ENCODE measurements at places on chromosomes 2 and 18. TPM values are rescaled to one million over a fixed set of nuclear protein-coding genes. Genes with fewer than 3 reads are reported as not detected.

DNA sequence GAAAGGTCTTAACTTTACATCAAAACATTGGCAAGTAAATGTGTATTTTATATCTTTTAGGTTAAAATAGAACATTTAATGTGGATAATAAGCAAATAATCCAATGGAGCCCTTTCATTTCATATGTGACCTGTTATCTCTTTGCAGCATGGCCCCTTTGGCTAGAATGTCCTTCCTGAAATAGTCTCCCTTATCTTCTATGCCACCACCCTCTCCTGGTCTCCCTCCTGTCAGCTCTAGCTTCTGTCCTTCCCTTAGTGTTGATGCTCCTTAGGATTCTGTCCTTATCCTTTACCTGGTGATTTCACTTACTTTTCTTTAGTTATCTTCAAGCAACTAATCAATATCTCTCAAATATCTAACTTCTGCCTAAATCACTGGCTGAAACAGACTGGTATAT lies 87.1 kb upstream of the TFCP2L1 start:
- H3K36me3 ChIP-seq, result peaks cover 69% of the 10 kb centered on the region
- no peak overlapping the region for H3K27ac ChIP-seq
- H3K4me1 ChIP-seq, result no peaks in the 10 kb centered on the region
- no peaks in the 10 kb centered on the region for H3K27me3 ChIP-seq
- no peak for DNase-seq

DNA sequence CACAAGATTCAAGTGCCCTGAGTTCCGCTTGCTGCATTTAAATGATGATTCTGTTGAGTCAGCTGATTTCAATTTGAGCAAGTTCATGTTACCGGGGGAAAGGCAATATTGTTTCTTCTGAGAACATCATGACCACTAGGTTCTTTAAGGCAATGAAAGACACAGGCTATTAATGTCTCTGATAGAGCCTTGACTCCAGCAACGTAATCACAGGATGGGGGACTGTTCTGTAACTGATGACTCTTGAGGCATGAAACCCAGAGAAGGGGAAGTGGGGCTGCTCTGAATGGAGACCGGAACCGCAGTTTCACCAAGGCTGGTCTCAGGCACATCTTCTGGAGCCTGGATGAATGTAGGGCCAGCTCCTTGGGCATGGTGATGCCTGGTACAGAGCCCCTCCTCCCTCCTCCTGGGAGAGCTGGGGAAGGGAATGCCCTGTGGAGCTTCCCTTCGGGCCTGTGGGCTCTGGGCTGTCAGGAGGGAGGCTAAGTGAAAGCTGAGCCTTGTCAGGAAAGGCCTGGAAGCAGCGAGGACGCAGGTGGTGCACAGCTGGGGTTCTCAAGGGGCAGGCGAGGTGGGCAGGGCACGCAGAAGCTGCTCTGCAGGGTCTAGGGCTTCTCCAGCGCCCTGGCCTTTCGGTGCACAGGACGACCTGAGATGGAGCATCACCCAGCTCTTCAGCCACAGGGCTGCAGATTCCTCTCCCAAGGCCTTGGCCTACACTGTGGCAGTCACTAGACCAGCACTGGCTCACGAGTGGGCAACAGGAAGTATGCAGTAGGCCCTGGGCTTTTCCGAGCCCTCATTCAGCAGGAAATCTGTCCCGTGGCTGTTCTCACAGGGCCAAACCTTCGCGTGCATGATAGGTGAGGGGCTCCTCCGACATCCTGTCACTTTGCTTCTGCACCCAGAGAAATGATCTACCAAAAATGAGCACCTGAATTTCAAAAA lies 36.6 kb upstream of the PRLH start:
- peak overlapping the region; percentile 62 for H3K27ac ChIP-seq
- H3K36me3 ChIP-seq, result peaks cover 85% of the 10 kb centered on the region
- H3K4me3 ChIP-seq, result no peak overlapping the region
- H3K27me3 ChIP-seq, result no peaks in the 10 kb centered on the region

- H3K4me3 ChIP-seq, result no peak overlapping the region
- H3K36me3 ChIP-seq, result no peaks in the 10 kb centered on the region
- no peaks in the 10 kb centered on the region for H3K27me3 ChIP-seq
- no peak overlapping the region for H3K27ac ChIP-seq
- no peak for DNase-seq
Observed at GRCh38 chr2:77922567-77922966, 400.4 kb upstream of the LRRTM4 start.

DNA sequence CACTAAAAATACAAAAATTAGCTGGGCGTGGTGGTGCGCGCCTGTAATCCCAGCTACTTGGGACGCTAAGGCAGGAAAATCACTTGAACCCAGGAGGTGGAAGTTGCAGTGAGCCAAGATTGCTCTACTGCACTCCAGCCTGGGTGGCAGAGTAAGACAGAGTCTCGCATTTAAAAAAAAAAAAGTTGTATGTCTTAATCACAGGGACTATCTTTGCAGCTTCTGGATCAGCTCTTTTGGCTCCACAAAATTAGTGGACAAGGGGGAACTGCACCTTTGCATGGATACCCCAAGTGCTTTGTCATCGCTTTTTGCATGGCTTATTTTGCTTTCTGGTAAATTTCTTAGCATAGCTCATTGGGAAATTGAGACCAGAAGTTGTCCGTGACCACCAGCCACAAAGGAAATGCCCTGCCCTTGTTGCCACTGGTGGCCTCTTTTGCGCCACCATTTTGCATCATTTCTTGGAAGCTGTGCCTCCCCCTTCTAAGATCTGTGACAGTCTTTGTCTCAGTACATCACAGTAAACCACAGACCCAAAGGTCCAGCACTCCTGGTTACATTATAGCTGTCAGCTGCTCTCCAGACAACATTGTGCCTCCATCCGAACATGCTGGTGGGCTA lies 43.9 kb upstream of the PCBP1 start:
- peaks cover 26% of the 10 kb centered on the region for H3K36me3 ChIP-seq
- peak; percentile 72 for DNase-seq
- H3K27ac ChIP-seq, result peak overlapping the region; percentile 57
- H3K4me1 ChIP-seq, result peaks cover 28% of the 10 kb centered on the region

DNA sequence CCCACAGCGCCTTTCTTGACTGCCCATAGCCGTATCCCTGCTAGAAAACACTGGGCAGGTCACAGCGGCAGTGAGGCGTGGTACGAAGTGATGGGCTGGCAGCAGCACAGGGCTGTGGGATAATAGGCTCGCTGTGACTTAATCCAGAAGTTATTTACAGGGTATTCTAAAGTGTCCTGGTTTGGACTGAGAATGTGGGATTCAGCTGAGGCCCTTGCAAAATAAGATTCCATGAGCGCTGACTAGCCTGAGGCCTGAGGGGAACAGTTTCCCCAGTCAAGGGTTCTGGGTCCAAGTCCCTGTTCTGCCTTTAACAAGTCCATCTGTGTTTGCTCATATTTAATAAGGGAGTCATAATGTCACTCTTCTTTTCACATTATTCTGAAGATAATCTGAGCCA lies 34.6 kb downstream of the SETBP1 start:
- peaks cover 3% of the 10 kb centered on the region for H3K27me3 ChIP-seq
- no peak for DNase-seq
- no peaks in the 10 kb centered on the region for H3K36me3 ChIP-seq
- no peak overlapping the region for H3K4me3 ChIP-seq
- peak overlapping the region; percentile 11 for H3K27ac ChIP-seq
- peaks cover 15% of the 10 kb centered on the region for H3K4me1 ChIP-seq

- H3K27ac ChIP-seq, result no peak overlapping the region
- no peaks in the 10 kb centered on the region for H3K4me1 ChIP-seq
- DNase-seq, result no peak
- H3K4me3 ChIP-seq, result no peak overlapping the region
- peaks cover 7% of the 10 kb centered on the region for H3K27me3 ChIP-seq
Observed at GRCh38 chr2:74747411-74748080, 86.4 kb upstream of the HK2 start.

GRCh38 chr18:41370740-41371139 lies 584.3 kb upstream of the PIK3C3 start:
- no peaks in the 10 kb centered on the region for H3K27me3 ChIP-seq
- no peak overlapping the region for H3K27ac ChIP-seq
- DNase-seq, result no peak
- H3K4me1 ChIP-seq, result no peaks in the 10 kb centered on the region
- no peak overlapping the region for H3K4me3 ChIP-seq

- H3K4me1 ChIP-seq, result peaks cover 28% of the 10 kb centered on the region
- no peaks in the 10 kb centered on the region for H3K36me3 ChIP-seq
- no peak for DNase-seq
- H3K27ac ChIP-seq, result no peak overlapping the region
- H3K4me3 ChIP-seq, result no peak overlapping the region
Observed at GRCh38 chr2:27720004-27720551, 51.4 kb upstream of the MRPL33 start.

DNA sequence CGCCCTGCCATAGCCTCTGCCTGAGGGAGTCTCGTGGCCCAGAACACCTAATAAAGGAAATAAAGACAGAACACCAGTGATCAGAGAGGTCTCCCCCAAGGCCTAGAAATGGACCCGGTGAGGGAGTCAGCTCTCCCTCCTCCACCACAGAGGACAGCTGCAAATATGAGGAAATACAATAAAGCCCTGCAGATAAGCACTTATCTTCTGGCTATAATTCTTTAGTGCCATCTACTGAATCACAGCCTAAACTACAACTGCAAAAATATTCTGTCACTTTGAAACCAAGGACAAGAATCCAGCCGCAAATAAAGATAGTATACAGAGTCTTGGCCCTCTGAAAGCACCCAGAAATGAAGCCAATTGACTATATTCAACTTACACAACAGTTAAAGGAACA lies 42.4 kb upstream of the TACR1 start:
- H3K27me3 ChIP-seq, result no peaks in the 10 kb centered on the region
- no peak overlapping the region for H3K27ac ChIP-seq
- H3K4me3 ChIP-seq, result no peak overlapping the region
- H3K4me1 ChIP-seq, result no peaks in the 10 kb centered on the region

GRCh38 chr2:39549718-39550464 lies 112.8 kb upstream of the MAP4K3 start:
- H3K4me3 ChIP-seq, result no peak overlapping the region
- H3K27me3 ChIP-seq, result no peaks in the 10 kb centered on the region
- H3K4me1 ChIP-seq, result no peaks in the 10 kb centered on the region
- H3K27ac ChIP-seq, result no peak overlapping the region
- no peaks in the 10 kb centered on the region for H3K36me3 ChIP-seq

- H3K27me3 ChIP-seq, result no peaks in the 10 kb centered on the region
- no peak overlapping the region for H3K4me3 ChIP-seq
- H3K36me3 ChIP-seq, result no peaks in the 10 kb centered on the region
- peaks cover 7% of the 10 kb centered on the region for H3K4me1 ChIP-seq
- no peak for DNase-seq
- no peak overlapping the region for H3K27ac ChIP-seq
Observed at GRCh38 chr2:164899121-164899520, 56.2 kb downstream of the SLC38A11 start.

GRCh38 chr2:19600506-19600905 lies 242.1 kb upstream of the OSR1 start:
- no peaks in the 10 kb centered on the region for H3K27me3 ChIP-seq
- H3K27ac ChIP-seq, result no peak overlapping the region
- H3K36me3 ChIP-seq, result no peaks in the 10 kb centered on the region
- H3K4me3 ChIP-seq, result no peak overlapping the region
- no peak for DNase-seq

DNA sequence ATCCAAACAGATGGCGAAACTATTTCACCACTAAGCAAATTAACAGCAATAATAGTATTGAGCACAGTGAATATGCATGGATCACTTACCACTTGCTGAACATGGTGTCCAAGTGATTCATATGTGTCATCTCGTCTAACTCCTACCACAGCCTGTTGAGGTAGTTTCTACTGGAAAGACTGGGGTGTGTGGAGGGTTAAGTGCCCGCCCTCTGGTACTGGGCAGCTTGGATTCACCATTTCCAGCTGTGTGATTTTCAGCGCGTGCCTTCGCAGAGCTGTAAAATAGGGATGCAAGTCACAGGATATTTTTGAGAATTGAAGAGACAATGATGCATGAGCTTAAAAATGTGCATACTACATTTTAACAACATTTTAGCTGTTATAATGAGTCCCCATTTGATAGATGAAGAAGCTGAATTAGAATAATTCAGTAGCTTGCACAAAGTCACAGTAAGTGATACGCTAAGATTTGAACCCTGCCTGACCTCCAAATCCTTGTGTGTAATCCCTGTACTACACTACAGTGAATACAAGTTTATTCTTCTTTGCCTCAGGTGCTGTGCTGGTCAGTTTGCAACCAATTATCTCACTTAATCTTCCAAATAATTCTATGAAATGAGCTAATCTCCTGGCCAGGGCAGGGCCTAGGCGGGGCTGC lies 75.2 kb upstream of the SIX2 start:
- H3K36me3 ChIP-seq, result no peaks in the 10 kb centered on the region
- no peaks in the 10 kb centered on the region for H3K4me1 ChIP-seq
- no peaks in the 10 kb centered on the region for H3K27me3 ChIP-seq
- no peak overlapping the region for H3K27ac ChIP-seq
- H3K4me3 ChIP-seq, result no peak overlapping the region

- H3K4me3 ChIP-seq, result no peak overlapping the region
- no peak for DNase-seq
- no peaks in the 10 kb centered on the region for H3K27me3 ChIP-seq
- no peaks in the 10 kb centered on the region for H3K36me3 ChIP-seq
Observed at GRCh38 chr2:159096901-159097300, 128.5 kb downstream of the TANC1 start.

GRCh38 chr18:524466-524865 lies 24.0 kb upstream of the COLEC12 start:
- H3K27ac ChIP-seq, result no peak overlapping the region
- DNase-seq, result no peak
- H3K4me1 ChIP-seq, result peaks cover 27% of the 10 kb centered on the region
- no peak overlapping the region for H3K4me3 ChIP-seq

GRCh38 chr2:190080527-190081049 lies 18.1 kb upstream of the MSTN start:
- no peaks in the 10 kb centered on the region for H3K27me3 ChIP-seq
- no peak for DNase-seq
- no peak overlapping the region for H3K4me3 ChIP-seq
- no peaks in the 10 kb centered on the region for H3K36me3 ChIP-seq
- H3K27ac ChIP-seq, result no peak overlapping the region
- H3K4me1 ChIP-seq, result no peaks in the 10 kb centered on the region

DNA sequence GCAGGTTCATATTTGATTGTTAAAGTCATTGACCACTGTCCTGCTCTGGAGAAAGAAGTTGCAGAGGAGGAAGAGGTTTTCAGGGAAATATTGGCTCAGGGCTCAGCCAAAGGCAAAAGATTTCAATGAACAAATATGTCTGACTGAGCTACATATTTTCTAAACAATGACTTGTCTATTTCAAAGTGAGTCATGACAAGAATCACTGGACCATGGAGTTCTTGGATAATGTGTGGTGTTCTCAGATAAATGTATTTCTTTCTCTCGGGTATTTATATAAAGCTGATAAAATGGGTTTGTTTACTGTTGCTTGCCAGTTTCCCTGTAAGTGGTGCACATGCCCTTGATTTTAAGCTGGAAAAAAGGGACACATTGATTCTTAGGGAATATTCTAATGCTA lies 34.3 kb upstream of the RMP24 start:
- no peaks in the 10 kb centered on the region for H3K4me1 ChIP-seq
- DNase-seq, result no peak
- no peak overlapping the region for H3K4me3 ChIP-seq
- no peaks in the 10 kb centered on the region for H3K36me3 ChIP-seq
- no peaks in the 10 kb centered on the region for H3K27me3 ChIP-seq

- DNase-seq, result no peak
- peaks cover 3% of the 10 kb centered on the region for H3K36me3 ChIP-seq
- H3K4me1 ChIP-seq, result peaks cover 30% of the 10 kb centered on the region
Observed at GRCh38 chr2:201419057-201419635, 32.1 kb downstream of the TRAK2 start.

The UGGT1 gene
- total RNA-seq, result 49.6 TPM

The PARD3B gene
- 23.8 TPM for total RNA-seq

The C1QL2 gene
- not detected for total RNA-seq

The FBXO48 gene
- 2.3 TPM for total RNA-seq

The MSGN1 gene
- not detected for total RNA-seq

The IL1F10 gene
- not detected for total RNA-seq

The ARHGAP28 gene
- total RNA-seq, result 13.1 TPM

The RMND5A gene
- total RNA-seq, result 32.1 TPM

The REG3A gene
- total RNA-seq, result not detected

The GAL3ST2 gene
- not detected for total RNA-seq

The RHOB gene
- 176 TPM for total RNA-seq

All from lower lobe of right lung (tissue), 2 donors.